Inflammatory macrophage treated with lipopolysaccharide for 4 hours (primary cell): ENCODE measurements at places on chromosomes 13 and 19.

DNA sequence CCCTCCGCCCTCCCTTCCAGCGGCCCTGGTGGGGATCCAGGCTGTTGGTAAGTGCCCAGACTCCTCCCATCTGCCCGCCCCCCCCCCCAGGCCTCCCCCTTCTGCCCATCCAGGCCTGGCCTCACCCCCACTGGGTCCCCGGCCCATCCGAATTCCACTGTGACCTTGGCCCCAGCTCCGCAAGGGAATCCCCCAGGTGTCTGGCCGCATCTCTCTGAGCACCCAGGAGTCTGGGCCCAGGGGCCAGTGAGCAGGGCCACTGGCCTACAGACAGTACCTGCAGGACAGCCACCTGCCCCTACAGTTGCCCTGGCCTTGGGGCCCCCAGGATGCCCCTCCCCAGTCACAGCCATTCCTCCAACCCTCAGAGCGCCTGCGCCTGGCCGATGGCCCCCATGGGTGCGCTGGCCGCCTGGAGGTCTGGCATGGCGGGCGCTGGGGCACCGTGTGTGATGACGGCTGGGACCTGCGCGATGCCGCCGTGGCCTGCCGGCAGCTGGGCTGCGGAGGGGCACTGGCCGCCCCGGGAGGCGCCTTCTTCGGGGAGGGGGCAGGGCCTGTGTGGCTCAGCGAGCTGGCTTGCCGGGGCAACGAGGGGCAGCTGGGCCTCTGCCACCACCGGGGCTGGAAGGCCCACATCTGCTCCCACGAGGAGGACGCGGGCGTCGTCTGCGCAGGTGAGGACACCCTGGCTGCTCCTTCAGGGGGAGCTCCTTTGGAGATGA is 912 bp downstream of the SSC5D start:
- DNase-seq = no peak

DNA sequence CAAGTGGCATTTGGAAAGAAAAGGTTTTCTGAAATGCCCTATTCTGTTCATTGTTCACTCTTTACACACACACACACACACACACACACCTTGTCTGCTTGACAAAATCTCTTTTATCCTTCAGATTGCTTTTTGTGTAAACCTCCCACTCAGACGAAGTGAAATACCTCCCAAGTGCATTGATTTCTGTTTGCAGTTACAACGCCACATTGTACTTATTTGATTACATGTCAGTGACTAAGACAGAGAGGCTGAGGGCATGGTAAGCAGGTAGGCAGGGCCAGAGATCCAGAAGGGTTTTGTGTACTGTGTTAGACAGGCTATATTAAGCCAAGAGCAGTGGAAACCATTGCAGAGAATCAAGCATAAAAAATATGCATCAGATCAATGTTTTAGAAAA is 561.8 kb downstream of the GPC6 start:
- no peak for DNase-seq

GRCh38 chr13:43389983-43390382 is 366.6 kb downstream of the DNAJC15 start:
- DNase-seq = peak; percentile 71

DNA sequence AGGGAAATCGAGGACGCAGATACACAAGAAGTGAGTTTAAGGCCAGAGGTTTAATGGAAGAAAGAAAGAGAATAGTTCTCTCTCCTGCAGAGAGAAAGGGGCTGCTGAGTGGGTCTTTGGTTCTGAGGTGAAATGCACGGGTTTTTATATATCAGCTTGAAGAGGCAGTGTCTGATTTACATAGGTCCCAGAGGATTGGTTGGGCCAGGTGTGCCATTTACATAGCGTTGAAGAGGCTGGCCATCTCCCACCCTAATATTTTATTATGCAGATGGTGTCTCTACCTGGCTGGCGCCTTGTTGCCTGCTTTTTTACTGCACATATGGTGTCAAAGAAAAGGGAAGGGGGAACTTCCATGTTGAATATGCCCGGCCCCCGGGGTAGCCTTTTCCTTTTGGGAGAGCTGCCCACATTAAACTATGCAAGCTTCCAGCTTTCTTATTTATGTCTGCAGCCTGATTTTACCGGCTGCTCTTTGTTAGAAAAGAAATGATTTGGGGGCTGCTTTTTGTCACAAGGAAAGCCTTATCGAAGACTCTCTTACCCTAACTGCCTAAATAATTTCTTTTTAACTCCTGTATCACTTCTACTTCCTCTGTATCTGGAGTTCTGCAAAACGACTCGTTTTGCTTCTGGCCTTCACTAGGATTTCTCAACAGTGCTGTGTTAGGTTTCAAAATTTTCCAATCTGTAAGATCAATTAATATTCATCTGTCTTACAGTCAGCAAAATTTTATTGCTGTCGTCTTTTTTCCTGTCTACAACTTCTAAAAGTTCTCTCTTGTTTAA is 268.5 kb downstream of the B3GLCT start:
- DNase-seq = no peak

DNA sequence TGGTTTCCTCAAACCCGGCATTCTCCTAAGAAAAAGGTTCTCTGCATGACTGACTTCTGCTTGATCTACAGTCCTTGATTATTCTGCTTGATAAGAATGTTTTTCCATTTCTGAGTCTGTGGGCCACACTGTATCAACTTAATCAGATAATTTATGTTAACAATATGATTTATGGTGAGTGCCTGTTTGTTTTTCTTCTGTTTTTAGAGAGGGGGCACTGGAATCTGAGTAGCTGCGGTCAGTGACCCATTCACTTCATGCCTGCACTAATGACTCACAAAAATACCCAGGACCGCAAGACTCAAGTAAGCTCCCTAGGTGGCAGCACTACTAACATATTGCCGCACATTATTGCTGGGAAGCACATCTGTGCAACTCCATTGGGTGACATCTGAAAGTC is 542.3 kb upstream of the ATXN8OS start:
- DNase-seq = no peak

DNA sequence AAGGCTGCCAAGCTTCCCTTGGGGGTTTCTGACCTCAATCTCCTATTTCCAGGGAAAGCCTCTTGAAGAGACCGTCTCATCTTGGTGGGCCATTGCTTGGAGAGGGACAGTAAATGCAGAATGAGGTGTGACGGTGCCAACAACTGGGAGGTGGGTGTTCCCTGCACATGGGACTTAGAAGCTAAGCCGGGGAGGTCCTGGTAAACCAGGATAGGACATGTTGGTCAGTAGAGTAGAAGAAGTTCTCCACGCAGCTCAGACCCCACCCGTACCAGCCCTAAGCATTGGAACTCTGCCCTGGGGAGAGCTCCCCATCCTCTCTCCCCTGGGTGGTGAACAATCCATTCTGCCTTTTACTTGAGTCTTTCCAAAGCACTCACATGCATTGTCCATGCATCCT is 92.0 kb downstream of the SOX1 start:
- no peak for DNase-seq

DNA sequence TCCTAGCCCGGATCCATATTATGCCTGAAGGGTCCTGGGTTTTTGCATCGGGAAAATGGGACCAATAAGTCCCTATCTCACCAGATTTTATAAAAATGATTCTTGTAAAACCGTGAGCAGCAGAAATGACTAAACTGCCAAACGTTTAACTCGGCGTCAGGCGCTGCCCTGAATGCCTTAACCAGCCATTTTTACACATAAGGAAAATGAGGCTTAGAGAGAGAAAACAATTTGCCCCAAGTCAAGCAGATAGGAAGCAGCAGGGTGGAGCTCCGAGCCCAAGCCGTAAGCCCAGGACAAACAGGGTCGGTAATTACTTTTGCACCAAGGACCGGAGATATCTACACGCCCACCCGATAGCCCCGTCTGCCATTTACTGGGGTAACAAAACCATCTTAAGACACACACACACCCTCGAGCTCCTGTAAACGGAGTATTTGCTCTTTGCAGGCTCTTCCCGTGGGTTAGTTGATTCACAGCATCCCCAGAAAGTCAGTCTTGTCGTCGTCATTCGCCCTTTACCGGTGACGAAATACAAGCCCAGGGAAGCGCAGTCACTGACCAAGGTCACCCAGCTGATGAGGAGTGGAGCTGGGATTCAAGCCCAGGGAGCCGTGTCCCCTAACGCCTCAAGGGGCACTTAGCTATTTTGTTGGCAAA is 16.0 kb upstream of the MRI1 start:
- peak; percentile 61 for DNase-seq

- DNase-seq = peak; percentile 55
Observed at GRCh38 chr13:26677156-26677555, 83.4 kb downstream of the GPR12 start.

GRCh38 chr13:100525453-100526317 is 62.9 kb downstream of the GGACT start:
- no peak for DNase-seq

DNA sequence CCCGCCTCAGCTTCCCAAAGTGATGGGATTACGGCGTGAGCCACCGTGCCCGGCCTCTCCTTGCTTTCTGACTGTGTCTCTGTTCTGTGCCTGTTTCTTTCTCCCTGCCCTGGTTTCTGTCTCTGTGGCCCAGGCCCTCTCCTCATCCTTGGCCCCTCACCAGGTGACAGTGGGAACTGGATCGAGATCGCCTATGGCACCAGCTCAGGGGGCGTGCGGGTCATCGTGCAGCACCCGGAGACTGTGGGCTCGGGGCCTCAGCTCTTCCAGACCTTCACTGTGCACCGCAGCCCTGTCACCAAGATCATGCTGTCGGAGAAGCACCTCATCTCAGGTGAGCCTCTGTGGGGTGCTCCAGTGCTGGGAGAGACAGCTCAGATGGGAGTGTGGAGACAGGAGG is 9.9 kb downstream of the SHKBP1 start:
- no peak for DNase-seq

- peak; percentile 37 for DNase-seq
Observed at GRCh38 chr19:7744871-7745650, 2.3 kb downstream of the CD209 start.

GRCh38 chr19:55503502-55504251 is 15.4 kb downstream of the SSC5D start:
- DNase-seq = peak; percentile 93

DNA sequence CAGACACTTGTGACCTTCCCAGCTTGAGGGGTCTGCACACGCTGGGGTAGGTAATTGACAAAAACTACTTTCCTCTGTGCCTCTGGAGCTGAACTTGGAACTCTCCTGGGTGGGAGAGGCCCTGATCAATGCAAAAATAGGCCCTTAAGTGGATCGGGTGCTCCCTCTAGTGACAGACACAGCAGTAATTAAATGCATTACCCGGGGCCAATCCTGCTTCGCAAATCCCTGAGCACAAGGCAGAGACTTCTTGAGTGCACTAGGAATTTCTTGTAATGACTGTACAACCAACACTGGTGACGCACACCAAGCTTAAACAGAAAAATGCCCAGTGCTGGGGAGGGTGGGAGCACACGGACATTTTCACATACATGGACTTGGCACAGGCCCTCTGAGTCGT is 10.6 kb upstream of the UBE2S start:
- DNase-seq = peak; percentile 70

DNA sequence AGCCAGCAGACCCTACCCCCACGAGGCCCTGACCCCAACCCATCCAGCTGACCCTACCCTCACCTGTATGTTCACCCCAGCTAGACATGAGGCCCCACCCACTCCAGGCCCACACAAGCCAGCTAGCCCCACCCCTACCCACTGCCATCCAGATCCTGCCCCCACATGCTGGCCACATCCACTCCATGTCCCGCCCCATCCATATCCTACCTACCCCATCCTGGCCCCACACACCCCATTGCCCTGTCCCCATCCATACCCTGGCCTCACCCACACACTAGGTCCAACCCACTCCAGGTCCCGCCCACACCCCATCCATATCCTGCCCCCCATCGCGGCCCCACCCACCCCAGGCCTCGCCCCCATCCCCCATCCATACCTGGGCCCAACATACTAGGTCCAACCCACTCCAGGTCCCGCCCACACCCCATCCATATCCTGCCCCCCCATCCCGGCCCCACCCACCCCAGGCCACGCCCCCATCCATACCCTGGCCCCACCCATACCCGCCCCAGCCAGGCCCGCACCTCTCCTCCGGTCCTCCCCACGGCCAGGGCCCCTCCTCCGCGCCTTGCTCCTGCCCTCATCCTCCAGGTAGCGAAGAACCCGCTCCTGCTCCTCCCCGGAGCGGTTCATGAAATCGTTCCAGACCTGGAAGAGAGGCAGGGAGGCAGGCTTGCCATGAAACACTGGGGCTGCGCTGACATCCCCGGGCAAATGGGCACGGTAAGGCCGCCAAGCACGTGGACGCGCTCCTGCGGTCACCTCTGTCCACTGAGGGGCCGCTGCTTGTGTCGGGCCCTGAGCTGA is 7.2 kb downstream of the RNU6-9 start:
- no peak for DNase-seq

- DNase-seq = no peak
Observed at GRCh38 chr13:109880371-109881346, 94.3 kb upstream of the IRS2 start.

DNA sequence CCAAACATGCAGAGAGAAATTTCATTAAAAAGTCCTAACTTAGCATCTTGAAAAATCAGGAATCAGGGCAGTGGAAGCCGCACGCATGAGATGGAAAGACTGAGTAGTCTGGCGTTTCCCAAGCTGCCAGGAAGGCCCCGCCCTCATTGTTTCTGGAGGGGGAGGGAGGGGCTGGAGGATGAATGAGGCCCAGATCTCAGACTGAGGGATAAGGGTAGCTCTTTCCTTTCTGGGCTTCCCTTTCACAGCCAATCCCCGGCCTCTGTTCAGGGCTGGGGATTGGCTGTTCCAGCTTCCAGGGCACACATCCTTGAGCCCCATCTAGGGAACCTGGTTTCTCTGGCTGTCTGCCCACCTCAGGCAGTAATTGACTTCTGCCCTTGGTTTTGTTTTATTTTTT is 7.3 kb downstream of the C19orf53 start:
- DNase-seq = peak; percentile 43

DNA sequence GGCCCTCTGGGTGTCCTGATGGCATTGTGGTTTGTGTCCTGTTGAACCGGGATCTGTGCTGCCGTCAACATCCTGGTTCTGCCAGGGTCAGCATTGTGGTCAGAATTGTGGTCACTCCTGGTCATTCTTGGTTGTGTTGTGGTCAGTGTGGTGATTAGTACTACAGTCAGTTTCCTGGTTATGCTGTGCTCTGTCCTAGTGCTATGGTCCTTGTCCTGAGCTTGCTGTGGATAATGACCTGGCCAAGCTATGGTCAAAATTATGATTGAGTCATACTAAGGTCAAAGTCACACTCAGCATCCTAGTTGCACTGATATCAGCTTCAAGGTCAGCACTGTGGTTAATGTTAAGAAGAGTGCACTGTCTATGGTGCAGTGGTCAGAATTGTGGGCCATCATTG is 4.5 kb upstream of the OLFM2 start:
- DNase-seq = no peak

DNA sequence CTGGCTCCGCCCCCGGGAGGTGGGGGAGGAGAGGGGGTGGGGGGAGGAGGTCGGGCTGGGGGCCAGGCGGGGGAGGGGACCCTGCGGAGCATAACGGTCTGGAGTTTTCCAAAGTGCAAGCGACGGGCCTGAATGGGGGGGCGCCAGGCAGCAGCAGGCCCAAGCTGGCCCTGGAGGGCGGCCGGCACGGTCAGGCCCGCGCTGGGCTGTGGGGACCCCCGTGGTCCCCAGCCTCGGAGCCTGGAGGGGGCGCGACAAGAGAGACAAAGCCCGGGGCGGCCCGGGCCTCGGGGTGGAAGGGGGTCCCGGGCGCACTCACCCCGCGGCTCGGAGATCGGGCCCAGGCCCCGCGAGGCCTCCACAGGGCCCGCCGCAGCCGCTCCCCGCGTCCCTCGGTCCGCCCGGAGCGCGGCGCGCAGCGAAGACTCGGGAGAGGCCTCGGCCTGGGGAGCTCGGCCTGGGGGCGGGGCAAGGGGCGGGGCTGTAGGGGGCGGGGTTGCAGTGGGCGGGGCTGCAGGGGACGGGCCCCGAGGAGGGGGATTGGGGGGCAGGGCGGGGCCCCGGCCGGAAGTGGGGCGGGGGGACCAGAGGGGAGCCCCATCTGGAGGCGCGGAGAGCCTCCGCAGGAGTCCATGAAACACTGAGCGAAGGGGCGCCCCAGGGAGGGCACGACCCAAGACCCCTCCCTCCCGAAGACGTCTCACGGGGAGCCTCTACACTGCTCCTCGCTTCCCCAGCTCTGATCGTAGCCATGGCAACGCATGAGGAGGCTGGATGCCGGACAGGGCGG is 47.6 kb downstream of the PTPRS start:
- no peak for DNase-seq
